Stimulated activated CD4-positive, alpha-beta T cell treated with anti-CD3 and anti-CD28 coated beads, Interleukin-15, amount 100 ng/mL, for 48 hours (primary cell): ENCODE measurements at places on chromosomes 2 and 18.

DNA sequence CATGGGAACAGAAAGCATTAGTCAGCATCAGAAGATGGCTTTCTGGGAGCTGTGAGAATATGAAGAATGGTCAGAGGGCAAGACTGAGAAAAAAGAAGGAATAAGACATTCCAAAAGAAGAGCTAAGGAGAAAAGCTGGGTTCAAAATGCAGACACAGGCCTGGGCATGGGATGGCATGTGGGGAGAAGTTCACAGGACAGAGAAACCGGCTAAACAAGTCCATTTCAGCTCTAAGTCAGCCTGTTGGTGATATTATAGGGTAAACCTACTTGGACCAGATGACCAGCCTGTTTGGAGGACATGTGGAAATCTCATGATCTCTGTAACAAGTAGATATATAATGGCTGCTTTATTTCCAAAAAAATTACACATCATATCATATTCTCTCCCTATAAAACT lies 91.7 kb upstream of the MEIS1 start:
- no peak for DNase-seq

DNA sequence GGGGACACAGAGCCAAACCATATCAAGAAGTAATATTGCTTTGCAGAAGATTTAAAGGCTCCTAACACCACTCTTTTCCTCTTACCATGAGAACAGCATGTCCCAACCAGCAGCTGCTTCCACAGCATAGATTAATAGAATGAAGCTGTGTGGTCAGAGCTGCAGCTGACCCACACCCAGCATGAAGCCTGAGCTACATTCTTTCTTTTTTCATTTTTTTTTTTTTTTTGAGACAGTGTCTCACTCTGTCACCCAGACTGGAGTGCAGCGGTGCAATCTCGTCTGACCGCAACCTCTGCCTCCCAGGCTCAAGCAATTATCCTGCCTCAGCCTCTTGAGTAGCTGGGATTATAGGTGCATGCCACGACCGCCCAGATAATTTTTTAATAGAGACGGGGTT lies 289.8 kb downstream of the RAD51AP2 start:
- DNase-seq = no peak

- no peak for DNase-seq
Measured at GRCh38 chr18:59072727-59073421, 66.8 kb upstream of the SEC11C start.

DNA sequence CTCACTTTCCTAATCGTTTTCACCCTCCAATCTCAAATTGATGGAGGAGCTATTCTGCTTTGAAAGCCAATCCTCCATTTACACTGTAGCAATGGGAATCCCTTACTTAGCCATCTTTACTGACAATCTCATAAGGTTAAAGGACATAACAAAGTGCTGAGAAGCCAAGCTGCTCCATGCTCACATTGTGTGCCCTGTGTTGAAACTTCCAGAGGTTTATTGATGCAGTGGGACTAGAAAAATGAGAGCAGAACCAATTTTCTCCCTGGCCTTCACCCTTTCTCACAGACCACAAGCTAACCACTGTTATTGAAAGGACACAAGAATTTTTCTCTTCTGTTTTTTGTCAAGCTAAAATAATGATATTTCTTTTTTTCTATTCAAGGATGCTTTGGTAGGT lies 63.8 kb downstream of the CSRNP3 start:
- no peak for DNase-seq

DNA sequence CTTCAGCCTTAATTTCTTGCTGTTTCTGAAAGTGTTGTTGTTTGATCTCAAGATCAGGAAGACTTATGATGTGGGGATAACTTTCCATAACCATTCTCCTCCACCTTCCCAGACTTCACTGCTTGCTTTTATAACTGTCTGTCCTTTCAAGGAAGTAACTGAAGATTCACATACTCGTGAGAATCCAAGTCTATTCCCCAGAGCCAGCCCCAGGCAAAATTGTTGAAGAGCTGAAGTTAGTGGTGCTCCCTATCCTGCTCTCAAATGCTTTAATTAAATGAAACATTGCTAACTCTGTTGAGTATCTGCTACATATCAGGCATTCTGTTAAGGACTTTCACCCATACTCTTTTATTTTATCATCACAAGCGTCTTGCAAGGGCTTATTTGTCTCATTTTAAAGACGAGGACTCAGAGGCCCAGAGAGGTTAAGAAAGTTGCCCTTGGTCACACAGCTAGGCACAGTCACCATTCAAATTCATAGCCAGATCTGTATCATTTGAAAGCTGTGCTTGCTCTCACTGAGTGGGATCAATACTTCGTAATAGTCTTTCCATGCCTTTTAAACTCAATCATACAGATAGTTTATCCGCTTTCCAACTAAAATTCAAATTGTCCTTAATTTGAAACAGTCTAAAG lies 189.8 kb upstream of the TCF4 start:
- no peak for DNase-seq

GRCh38 chr2:10310309-10310888 lies 7.7 kb downstream of the HPCAL1 start:
- no peak for DNase-seq

DNA sequence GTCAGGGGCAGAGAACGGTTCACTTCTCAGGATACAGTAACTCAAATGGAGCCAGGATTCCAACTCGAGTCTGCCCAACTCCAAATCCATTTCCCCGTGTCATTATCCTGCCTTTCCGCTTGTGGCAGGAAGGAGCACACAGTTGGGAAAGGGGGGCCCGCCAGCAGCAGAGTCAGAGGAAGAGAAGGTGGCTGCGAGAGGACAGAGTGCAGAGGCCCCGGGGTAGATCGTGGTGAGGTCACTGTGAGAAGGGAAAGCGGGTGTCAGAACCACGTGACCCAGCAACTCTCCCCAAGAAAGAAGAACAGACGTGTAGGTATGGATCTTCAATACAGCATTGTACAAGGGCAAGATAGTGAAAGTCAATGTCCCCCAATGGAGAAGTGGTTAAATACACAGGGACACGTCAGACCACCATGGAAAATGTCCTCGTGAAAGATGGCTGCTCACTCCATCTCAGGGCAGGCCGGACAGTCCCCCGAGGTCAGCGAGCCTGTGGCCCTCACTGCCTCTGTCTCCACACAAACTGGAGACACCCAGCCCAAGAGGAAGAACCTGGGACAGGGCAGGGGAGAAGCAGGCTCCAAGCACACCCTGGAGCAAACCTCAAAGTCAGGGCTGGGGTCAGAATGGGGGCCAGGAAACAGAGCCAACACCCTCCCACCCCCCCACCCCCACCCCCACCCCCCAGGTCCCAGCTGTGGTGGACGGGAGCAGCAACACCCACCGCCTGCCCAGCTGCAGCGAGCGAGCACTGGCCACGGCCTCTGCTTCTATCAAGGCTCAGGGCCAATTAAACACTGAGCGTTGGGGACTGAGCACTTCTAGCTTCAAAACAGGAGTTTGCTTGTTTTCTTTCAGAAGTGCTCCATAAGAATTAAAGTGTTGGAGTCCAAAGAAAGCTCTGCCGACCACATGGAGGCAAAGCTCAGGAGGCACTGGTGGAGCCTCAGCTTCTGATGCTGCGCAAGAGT lies 92.7 kb downstream of the EIPR1 start:
- DNase-seq = no peak

GRCh38 chr2:17748745-17749144 lies 4.9 kb downstream of the SMC6 start:
- DNase-seq = no peak

GRCh38 chr2:54370405-54371104 lies 85.6 kb upstream of the SPTBN1 start:
- no peak for DNase-seq

- DNase-seq = no peak
Measured at GRCh38 chr18:55868909-55869308, 280.9 kb upstream of the TCF4 start.

- DNase-seq = no peak
Measured at GRCh38 chr2:31235504-31235902, 1.6 kb downstream of the EHD3 start.
